Airway epithelial cell (primary cell): ENCODE measurements at places on chromosomes 11 and 22. TPM values are rescaled to one million over a fixed set of nuclear protein-coding genes. Genes with fewer than 3 reads are reported as not detected.

KRTAP5-1 gene
- total RNA-seq = not detected in 2 replicates

C11orf16 gene
- not detected in 2 replicates for total RNA-seq

MS4A3 gene
- total RNA-seq = not detected in 2 replicates

APOA4 gene
- total RNA-seq = not detected in 2 replicates

BTBD18 gene
- not detected in 2 replicates for total RNA-seq

XKR3 gene
- not detected in 2 replicates for total RNA-seq

MS4A1 gene
- not detected in 2 replicates for total RNA-seq

PACSIN3 gene
- 85.1 and 90.8 TPM in 2 replicates for total RNA-seq

GP1BB gene
- 15.0 and 20.3 TPM in 2 replicates for total RNA-seq

FGF4 gene
- total RNA-seq = not detected in 2 replicates
